Colonic mucosa (tissue), 4 donors: ENCODE measurements at places on chromosomes 3 and 15.

GRCh38 chr15:70576696-70577095 is 186.7 kb downstream of the UACA start:
- DNase-seq: no peak

- peak; percentile 84 for DNase-seq
These were observed 20.6 kb upstream of the KCTD6 start for GRCh38 chr3:58471025-58471887.

GRCh38 chr3:196650740-196651311 is 11.3 kb downstream of the NRROS start:
- no peak for DNase-seq

- DNase-seq: no peak
These were observed 428.0 kb downstream of the RAP2B start for GRCh38 chr3:153590051-153590450.

- DNase-seq: peak; percentile 41
These were observed 2.7 kb downstream of the IGF1R start for GRCh38 chr15:98651036-98651481.

DNA sequence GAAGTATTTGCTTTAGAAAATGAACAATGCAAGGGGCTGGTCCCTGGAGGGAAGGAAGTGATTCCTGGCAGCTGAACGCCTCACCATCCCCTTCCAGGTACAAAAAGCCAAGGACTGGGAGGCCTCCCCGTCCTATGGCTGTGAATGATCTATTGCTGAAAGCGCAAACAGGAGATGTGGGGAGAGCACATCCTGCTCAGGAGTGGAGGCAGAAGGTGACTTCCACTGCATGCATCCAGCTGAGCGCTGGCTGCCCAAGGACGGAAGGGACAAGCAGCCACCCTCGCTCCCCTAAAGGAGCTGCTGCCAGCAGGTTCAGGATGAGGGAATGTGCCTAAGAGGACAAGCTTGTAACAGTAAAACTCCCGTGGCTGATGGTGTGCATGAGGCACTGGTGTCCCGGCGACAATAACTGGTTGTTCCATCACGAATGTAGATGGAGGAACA is 41.4 kb downstream of the ABTB1 start:
- DNase-seq: no peak

GRCh38 chr15:49978121-49978520 is 140.9 kb downstream of the ATP8B4 start:
- no peak for DNase-seq

DNA sequence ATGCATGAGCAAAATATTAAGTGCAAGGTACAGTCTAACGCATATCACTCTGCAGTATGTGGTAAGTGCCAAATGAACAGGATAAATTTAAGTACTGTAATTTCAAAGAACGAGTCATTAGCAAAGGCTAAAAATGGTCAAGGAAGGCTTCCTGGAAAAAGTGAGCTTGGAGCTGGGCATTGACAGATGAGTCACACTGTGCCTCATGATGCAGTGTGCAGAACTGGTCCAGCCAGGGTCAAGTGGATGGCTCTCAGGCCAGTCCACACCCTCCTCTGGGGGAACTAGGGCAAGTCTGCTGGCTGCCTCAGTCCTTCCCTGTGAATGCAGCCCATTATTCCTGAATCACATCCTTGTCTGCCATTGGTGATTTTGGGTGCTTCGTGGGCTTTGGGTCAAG is 76.3 kb downstream of the CACNA1D start:
- DNase-seq: peak; percentile 22

- DNase-seq: no peak
These were observed 13.8 kb downstream of the CRYGS start for GRCh38 chr3:186530415-186530814.
